ENCODE measurements at places on chromosomes 2 and 18. TPM values are rescaled to one million over a fixed set of nuclear protein-coding genes. Genes with fewer than 3 reads are reported as not detected.

DNA sequence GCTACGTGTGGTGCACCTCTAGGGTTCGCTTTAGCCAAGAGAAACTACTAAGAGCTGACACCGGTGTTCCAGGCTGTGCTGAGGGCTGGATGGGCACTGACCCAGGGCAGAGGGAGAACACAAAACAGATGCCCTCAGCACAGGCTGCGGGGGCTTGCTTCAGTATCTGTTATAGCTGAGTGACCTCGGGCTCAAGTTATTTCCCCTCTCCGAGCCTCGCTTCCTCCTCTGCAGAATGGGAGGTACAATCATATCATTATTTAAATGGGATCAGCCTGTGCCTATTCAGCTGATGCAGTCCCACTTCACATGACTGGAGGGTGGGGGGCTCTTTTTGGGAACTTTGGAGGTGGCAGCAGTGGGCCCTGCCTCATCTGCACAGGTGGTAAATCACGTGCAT, 156.1 kb upstream of the APCDD1 start:
- no peak overlapping the region for H3K4me3 ChIP-seq
- H3K4me1 ChIP-seq = no peaks in the 10 kb centered on the region
- no peak overlapping the region for H3K27ac ChIP-seq
- no peaks in the 10 kb centered on the region for H3K36me3 ChIP-seq
- DNase-seq = no peak

DNA sequence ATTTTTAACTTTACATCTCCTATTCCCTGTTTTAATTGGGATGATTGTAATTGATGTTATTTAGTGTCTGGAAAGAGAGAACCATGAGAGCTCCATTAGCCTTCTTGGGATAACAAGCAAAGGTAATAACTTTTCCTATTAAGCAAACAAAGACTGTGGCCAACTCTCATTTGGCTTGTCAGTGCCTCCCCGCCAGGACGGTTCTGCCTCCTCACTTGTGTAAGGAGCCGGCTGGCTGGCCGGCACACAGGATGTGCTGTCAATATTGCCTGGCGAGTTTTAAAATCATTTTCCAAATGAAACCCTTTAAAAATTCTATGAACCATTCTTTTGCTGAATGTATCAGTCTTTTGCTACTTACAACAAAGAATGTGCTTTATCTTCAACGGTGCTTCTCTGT, 898.3 kb downstream of the CPS1 start:
- no peak for DNase-seq
- H3K4me3 ChIP-seq = no peak overlapping the region
- no peak overlapping the region for H3K27ac ChIP-seq
- H3K4me1 ChIP-seq = no peaks in the 10 kb centered on the region

- H3K36me3 ChIP-seq = no peaks in the 10 kb centered on the region
- no peak overlapping the region for H3K4me3 ChIP-seq
- no peak overlapping the region for H3K27ac ChIP-seq
- no peak for DNase-seq
Observed at GRCh38 chr2:169300636-169301530, 61.5 kb downstream of the LRP2 start.

- no peak overlapping the region for H3K27ac ChIP-seq
- H3K4me3 ChIP-seq = no peak overlapping the region
- no peaks in the 10 kb centered on the region for H3K36me3 ChIP-seq
- DNase-seq = no peak
- no peaks in the 10 kb centered on the region for H3K27me3 ChIP-seq
Observed at GRCh38 chr2:70746094-70746974, 21.7 kb downstream of the ADD2 start.

Gene LOXL3
- total RNA-seq = 7.1 TPM

Gene CHRND
- not detected for total RNA-seq

Data from esophagus muscularis mucosa (tissue), 4 donors.